ENCODE measurements at places on chromosomes 12 and 14. TPM values are rescaled to one million over a fixed set of nuclear protein-coding genes. Genes with fewer than 3 reads are reported as not detected.

Gene OR10P1
- total RNA-seq: not detected

Gene NKX2-1
- total RNA-seq: under 0.01 TPM

Gene DBX2
- not detected for total RNA-seq

Gene MAX
- total RNA-seq: 62.7 TPM

Gene DAZAP2
- 73.7 TPM for total RNA-seq

Gene ENDOU
- total RNA-seq: under 0.01 TPM

Gene PNMA1
- total RNA-seq: 11.3 TPM

Gene IL31
- not detected for total RNA-seq

Gene MCRS1
- 42.9 TPM for total RNA-seq

Gene RFLNA
- total RNA-seq: 0.20 TPM

Gene ZBTB25
- 2.6 TPM for total RNA-seq

Gene LTB4R2
- total RNA-seq: 2.8 TPM

Gene HOXC12
- not detected for total RNA-seq

Gene SIRT4
- 3.2 TPM for total RNA-seq

Gene ADCY4
- total RNA-seq: 34.9 TPM

Gene EFS
- not detected for total RNA-seq

Gene TMEM229B
- total RNA-seq: 0.40 TPM

Gene TAS2R31
- total RNA-seq: 1.1 TPM

Gene MYH6
- not detected for total RNA-seq

Gene NOVA1
- not detected for total RNA-seq

Gene ARF3
- 36.3 TPM for total RNA-seq

Gene SERPINA10
- not detected for total RNA-seq

Gene TAS2R50
- total RNA-seq: 1.2 TPM

Gene NRIP2
- total RNA-seq: not detected

Gene LRRC10
- total RNA-seq: not detected

Gene GALNT6
- 8.5 TPM for total RNA-seq

Gene KRT77
- not detected for total RNA-seq

Gene EAPP
- 44.2 TPM for total RNA-seq

Gene ANKRD33
- not detected for total RNA-seq

Gene NTF3
- under 0.01 TPM for total RNA-seq

Gene DGKA
- 12.9 TPM for total RNA-seq

Gene SIX4
- 0.20 TPM for total RNA-seq

Gene OVCH1
- total RNA-seq: under 0.01 TPM

Gene GPHN
- 11.3 TPM for total RNA-seq

Gene NRXN3
- not detected for total RNA-seq

Gene DPY19L2
- 0.65 TPM for total RNA-seq

Gene TRPV4
- total RNA-seq: 1.3 TPM

Gene KRT6C
- total RNA-seq: not detected

Gene TSHR
- total RNA-seq: not detected

Gene FGF6
- not detected for total RNA-seq

Gene AMIGO2
- 1.5 TPM for total RNA-seq

Gene AQP6
- total RNA-seq: not detected

Gene TMTC1
- total RNA-seq: 6.9 TPM

Gene TAS2R13
- total RNA-seq: 0.44 TPM

Gene C3AR1
- 0.22 TPM for total RNA-seq

Gene KLRK1
- not detected for total RNA-seq

Gene RAB3IP
- total RNA-seq: 10.7 TPM

Gene RBMS2
- total RNA-seq: 26.2 TPM

Gene CCDC197
- not detected for total RNA-seq

All from lung microvascular endothelial cell (primary cell).